ENCODE measurements at places on chromosomes 5 and 9. TPM values are rescaled to one million over a fixed set of nuclear protein-coding genes. Genes with fewer than 3 reads are reported as not detected.

MSH3 gene
- 14.7 TPM for polyA plus RNA-seq

DNA sequence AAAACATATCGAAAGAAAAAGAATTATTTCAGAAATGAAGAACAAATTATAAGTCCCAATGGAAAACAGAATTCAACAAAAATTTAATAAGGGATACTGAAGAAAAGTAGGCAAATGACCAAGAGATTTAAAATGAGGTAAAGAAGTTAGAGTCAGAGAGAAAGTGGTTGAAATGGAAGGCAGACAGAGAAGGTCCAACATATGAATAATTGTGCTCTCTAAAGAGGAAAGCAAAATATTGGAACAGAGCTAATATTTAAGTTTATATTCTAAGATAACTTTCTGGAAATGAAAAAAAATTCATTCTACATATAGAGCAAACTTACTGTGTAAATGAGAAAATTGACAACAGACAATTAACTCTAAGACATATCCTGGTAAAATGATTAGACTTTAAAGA is 94.1 kb downstream of the PTCH1 start:
- DNase-seq: no peak

DNA sequence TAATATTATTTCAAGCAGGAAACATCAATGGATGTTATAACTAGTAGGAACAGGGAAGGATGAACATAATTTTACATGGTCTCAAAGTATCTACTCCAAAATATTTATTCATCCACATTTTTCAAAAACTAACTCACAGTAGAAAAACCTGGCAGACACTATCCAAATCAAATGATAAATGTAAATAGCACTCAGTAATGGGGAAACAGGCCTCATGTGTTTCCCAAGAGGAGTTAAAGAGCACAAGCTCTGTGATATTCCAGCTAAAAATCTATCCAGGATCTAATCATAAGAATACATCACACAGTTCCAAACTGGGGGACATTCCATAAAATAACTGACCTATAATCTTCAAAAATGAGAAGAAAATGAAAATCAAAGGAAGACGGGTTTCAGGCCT is 443.1 kb downstream of the ZNF608 start:
- no peak for DNase-seq

- DNase-seq: no peak
These were observed 48.2 kb downstream of the RXRA start for GRCh38 chr9:134374301-134375010.

DNA sequence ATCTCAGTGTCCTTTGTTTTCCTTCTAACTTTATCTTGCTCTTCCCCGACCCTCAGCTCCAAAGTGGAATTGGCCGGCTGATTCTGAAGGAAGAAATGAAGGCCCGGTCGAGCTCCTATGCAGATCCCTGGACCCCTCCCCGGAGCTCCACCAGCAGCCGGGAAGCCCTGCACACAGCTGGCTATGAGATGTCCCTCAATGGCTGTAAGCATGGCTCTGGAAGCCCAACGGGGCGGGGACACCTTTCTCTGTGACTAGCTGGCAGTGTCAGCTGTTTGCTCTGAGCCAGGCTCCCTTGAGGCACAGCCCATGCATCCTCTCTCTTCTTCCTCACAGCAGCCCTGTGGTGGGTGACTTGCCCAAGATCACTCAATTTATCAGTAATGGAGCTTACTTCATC is 23.9 kb upstream of the AFAP1L1 start:
- DNase-seq: no peak

HMMR gene
- polyA plus RNA-seq: 30.9 TPM
